ENCODE measurements at places on chromosomes 16 and 17.

- no peak for DNase-seq
Measured at GRCh38 chr17:40463122-40463550, 19.9 kb downstream of the IGFBP4 start.

GRCh38 chr17:73072219-73072962, 20.1 kb downstream of the SLC39A11 start:
- DNase-seq = no peak

DNA sequence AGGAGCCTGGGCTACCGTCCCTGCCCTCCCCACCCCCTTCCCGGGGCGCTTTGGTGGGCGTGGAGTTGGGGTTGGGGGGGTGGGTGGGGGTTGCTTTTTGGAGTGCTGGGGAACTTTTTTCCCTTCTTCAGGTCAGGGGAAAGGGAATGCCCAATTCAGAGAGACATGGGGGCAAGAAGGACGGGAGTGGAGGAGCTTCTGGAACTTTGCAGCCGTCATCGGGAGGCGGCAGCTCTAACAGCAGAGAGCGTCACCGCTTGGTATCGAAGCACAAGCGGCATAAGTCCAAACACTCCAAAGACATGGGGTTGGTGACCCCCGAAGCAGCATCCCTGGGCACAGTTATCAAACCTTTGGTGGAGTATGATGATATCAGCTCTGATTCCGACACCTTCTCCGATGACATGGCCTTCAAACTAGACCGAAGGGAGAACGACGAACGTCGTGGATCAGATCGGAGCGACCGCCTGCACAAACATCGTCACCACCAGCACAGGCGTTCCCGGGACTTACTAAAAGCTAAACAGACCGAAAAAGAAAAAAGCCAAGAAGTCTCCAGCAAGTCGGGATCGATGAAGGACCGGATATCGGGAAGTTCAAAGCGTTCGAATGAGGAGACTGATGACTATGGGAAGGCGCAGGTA, 762 bp downstream of the CDK12 start:
- DNase-seq = no peak

- DNase-seq = no peak
Measured at GRCh38 chr16:66534376-66534799, 15.5 kb downstream of the TK2 start.

DNA sequence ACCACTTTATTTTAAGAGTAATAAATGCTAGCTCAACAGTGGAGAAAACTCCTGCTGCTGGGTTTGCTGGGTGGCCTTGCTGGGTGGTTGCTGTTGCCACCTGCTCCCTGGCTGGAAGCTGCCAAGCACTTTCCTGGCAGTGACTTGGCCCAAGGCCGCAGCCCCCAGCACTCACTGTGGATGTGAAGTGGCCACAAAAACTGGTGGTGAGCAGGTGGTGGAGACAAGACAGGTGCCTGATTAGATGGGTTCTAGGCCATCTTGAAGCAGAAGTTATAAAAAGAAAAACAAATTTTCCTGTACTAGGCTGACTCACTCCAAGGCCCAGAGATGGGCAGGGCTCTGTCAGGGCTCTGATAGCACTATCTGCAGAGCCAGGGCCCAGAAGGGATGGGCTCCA, 224.7 kb upstream of the NLRP1 start:
- DNase-seq = no peak

GRCh38 chr17:74234486-74234885, 21.1 kb downstream of the TTYH2 start:
- DNase-seq = no peak

DNA sequence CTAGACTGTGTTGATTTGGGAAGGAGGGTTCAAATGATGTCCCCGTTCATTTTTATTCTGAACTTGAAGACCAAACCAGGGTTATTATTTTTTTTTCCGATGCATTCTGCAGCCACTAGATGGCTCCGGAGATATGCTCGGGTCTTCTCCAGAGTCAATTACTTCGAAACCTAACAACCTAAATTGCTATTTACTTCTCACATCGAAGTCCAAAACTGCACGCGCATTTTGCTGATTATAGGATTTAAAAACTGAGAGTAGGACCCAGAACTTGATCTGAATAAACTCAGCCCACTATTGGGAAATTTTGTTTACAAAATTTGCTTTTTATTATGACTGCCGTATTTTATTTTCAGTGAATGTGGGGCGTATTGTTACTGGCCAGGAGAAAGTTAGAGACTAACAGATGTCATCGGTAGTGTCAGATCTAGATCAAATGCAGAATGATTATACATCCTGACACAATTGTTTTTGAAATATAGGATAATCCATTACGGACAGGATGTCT, 263.8 kb downstream of the HS3ST3A1 start:
- no peak for DNase-seq

DNA sequence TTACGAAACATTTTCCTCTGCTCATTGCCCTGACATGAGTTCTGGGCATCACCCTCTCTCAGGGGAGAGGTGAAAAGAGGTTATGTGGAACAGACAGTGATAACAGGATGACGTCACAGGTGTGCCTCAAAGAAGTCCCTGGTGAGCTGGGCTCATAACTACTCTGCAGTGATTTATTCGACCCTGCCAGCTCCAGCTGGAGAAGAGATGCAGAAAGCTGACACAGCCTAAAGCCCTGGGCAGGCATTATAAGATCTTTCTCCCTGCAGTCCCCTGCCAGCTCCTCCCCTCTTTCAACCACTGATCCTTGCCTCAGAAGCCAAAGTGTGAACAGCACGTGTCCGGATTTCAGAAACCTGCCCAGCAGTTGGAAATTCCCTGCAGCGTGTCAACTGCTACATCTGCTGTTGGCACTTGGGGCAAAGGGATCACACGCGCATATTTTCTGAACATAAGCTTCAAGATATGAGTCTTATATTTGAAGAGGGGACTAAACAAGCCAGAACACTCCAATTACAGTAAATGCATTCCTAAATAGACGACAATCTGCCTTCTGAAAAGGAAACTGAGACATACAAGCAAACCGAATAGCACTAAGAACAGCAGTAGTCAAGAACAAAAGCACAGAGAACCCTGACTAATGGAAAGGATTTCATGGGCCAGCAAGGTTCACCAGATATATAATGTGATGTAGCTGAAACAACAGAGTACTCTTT, 80.5 kb downstream of the SMG6 start:
- DNase-seq = peak; percentile 50

DNA sequence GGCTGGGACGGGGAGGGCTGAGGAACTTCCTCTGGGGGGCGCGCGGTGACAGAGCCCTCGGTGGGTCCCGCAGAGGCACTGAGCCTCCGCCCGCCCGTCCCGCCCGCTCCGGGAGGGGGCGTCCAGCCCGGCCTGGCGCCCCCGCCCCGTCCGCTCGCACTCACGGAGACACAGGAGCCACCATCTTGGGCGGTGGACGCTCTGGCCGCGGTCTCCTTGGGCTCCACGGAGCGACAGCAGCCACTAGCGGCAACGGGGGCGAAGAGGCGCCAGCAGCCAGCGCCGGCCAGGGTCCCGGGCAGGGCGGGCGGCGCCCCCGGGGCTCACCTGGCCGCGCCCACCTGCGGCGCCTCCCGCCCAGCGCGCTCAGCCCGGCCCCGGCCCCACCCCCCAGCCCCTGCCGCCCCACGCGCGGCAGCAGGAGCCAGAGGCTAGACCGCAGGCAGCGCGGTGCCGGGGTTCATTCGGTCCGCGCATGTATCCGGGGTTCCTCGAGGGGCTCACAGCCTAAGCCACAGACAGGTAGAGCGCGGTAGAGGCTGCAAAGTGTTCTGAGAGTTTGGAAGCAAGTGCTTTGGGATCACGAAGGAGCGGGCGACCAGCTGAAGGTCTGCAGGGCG, at the start of gene C17orf113:
Gene C17orf113 (minus strand): TSS at position 209 of the 620 bp plus-strand sequence. CDS start 7,225 bp downstream, outside the sequence.
- DNase-seq = peak; percentile 49

DNA sequence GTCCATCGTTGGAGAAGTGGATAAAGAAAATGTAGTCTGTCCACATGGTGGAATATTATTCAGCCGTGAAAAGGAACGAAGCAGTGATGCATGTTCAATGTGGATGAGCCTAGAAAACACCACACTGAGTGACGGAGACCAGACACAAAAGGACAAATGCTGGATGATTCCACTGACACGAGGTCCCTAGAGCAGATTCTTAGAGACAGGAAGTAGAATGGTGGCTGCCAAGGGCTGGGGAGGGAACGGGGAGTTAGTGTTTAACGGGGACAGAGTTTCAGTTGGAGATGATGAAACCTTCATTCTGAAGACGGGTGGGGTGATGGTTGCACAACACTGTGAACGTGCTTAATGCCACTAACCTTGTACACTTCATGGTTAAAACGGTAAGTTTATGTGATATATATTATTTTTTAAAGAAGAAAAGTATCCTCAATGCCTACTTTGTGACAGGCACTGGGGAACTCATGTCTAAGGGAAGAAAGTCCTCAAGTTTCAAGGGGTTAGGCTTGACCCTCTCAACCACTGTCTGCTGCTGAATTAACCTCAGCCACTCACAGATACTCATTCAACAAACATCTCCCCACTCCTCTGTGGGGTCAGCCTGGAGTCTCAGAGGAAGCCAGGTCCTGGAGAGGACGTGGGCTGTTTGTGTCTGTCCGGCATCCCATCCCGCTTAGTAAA, 17.6 kb downstream of the C16orf74 start:
- DNase-seq = no peak

- no peak for DNase-seq
Measured at GRCh38 chr17:17767154-17767869, 69.5 kb downstream of the SREBF1 start.

- DNase-seq = no peak
Measured at GRCh38 chr17:74807925-74808324, 31.8 kb upstream of the NAT9 start.

DNA sequence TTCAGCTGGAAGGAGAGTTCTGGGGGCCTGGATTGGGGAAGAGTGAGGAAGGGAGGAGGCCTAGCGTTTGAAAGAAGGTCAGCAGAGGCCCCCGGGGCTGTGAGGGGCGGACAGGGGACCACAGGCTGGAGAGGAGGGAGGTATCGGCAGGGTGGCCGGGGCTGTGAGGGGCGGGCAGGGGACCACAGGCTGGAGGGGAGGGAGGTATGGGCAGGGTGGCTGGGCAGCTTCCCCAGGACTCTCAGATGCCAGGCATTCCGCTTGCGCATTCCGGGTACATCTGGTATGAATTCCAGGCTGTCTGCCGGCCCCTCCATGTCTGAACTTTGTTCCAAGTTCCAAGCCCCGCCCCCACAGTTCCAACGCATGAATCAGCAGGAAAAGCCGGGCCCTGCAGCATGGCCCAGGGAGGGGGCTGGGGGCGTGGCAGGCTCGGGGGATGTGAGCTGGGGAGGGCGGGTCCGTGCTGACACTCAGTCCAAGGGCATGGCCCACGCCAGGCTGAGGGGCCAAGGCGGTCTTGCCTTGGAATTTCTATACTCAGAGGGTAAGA, 4.3 kb upstream of the TLCD2 start:
- DNase-seq = no peak

DNA sequence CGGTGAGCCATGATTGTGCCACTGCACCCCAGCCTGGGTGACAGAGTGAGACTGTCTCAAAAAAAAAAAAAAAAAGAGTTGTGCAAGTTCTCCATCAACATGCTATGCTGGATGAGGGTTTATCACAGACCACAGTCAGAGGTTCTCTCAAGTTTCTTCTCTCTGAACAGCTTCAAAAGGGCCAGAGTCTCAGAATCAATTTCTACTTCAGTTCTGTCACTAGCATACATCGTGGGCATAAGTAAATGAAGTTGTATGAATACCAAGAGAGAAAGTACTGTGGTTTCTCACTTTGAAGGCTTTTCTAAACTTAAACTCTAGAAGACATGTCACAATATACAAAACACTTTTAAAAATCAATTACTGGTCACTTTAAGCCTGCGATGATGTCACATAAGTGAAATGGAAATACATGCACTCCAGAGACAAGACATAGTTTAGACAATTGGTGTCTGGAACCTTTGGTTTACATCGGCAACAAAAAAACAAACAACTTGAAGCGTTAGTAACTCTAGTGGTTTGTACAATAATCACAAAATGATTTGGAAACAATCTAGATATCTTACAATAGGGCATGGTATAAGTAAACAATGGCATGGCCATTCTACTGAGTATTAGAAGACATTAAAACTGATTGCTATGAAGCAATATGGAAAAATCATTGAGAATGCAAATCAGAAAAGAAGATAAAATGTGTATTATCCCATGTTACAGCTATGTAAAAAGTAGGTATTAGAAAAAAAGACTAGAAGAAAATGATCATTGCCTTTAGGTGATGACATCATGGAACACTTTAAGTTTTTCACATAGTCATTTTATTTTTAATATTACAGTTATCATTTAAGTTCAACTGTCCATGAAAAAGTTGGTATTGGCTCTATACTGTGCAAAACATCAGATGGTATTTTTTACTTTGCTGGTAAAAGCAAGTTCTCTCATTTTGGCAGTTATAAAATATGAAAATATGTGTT, 232.3 kb downstream of the ZFHX3 start:
- no peak for DNase-seq

DNA sequence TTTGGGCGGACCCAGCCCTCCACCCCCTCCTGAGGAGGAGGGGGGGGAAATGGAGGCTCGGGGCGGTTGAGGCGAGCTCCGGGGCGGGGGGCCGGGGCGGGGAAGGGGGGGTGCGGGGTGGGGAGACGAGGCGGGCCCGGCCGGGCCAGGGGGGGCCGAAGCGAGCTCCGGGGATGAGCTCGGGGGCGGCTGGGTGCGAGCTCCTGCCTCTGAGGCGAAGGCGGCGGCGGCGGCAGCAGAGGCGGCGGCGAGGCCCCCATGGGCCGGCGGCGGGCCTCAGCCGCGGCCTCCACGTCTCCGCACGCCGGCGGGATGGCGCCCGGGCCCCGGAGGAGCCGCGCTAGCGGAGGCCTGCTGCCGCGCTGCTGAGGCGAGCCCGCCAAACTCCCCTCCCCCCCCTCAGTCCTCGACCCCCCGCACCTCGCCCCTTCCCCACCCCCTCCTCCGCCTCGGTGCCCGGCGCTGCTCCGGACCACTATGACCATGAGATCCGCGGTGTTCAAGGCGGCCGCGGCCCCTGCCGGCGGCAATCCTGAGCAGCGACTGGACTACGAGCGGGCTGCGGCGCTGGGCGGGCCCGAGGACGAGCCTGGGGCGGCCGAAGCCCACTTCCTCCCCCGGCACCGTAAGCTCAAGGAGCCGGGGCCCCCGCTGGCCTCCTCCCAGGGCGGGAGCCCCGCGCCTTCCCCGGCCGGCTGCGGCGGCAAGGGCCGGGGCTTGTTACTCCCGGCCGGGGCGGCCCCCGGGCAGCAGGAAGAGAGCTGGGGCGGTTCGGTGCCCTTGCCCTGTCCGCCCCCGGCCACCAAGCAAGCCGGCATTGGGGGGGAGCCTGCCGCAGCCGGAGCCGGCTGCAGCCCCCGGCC, 596 bp downstream of the MSL1 start:
- peak; percentile 53 for DNase-seq

GRCh38 chr16:62661435-62661834, 625.2 kb upstream of the CDH8 start:
- DNase-seq = no peak
